ENCODE measurements at places on chromosomes 6 and 20. TPM values are rescaled to one million over a fixed set of nuclear protein-coding genes. Genes with fewer than 3 reads are reported as not detected.

GLP1R gene
- polyA plus RNA-seq: 0.62 TPM

EDN1 gene
- 3.3 TPM for polyA plus RNA-seq

SOX18 gene
- 5.5 TPM for polyA plus RNA-seq

DEFB113 gene
- not detected for polyA plus RNA-seq

ENPP1 gene
- 25.2 TPM for polyA plus RNA-seq

FAM83C gene
- polyA plus RNA-seq: not detected

DPPA5 gene
- not detected for polyA plus RNA-seq

PRL gene
- not detected for polyA plus RNA-seq

SIRPD gene
- polyA plus RNA-seq: not detected

CAGE1 gene
- polyA plus RNA-seq: 0.08 TPM

TRAPPC3L gene
- polyA plus RNA-seq: 0.30 TPM

SLC13A3 gene
- polyA plus RNA-seq: 19.7 TPM

All from renal cortex interstitium (tissue), 15 donors.